Stimulated activated CD8-positive, alpha-beta memory T cell treated with anti-CD3 and anti-CD28 coated beads, Interleukin-4, amount 100 ng/mL, for 1 hour (primary cell): ENCODE measurements at places on chromosomes 3 and 15.

GRCh38 chr3:142884531-142884930 is 4.4 kb downstream of the PCOLCE2 start:
- DNase-seq: no peak

DNA sequence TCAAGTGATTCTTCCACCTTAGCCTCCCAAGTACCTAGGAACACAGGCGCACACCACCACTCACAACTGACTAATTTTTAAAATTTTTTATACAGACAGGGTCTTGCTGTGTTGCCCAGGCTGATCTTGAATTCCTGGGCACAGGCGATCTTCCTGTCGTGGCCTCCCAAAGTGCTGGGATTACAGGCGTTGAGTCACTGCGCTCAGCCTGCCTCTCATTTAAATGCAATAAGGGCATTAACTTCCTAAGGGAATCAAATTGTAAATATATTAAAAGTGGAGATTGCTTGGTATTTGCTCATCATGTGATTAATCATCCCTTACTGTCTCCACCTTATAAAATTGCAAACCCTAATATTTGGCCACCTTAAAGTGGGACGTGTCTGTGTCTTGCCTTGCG is 65.2 kb downstream of the PGPEP1L start:
- DNase-seq: no peak

DNA sequence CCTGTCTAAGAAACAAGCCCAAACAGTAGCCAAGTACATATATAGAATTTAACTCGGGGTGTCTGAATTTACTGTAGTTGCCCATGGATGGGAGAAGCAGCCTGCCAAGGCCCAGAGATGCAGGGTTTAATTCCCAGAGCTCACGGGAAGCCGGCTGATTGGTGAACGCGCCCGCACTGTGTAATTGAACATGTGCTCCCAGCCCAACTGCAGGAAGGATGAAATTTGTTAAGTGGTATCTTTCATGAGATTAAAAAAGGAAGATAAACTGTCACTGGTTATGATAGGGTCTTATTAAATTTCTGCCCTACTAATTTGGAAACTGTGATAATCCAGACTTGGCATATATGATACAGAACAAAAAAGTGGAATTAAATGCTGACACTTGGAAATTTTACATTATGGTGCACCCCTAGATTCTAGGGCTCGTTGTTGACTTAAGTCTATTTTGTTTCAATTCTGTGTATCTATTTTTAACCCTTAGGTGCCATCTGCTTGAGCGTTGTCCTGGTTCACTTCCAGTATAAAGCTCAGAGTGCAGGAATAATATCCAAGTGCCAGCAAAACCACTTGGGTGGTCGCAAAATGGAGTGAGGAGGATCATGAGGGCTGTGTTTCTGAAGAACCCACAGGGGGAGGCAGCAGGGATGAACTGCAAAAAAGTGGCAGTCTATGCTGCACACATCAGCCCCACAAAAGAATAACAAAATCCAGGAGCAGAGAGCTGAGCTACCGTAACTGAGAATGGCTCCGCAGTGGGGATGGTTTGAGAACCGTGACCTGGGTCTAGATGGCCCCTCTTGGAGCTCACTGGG is 13.8 kb upstream of the TMC3 start:
- no peak for DNase-seq

GRCh38 chr15:31024330-31024729 is 32.9 kb upstream of the MTMR10 start:
- no peak for DNase-seq

- DNase-seq: no peak
These were observed 276.8 kb downstream of the ULK4 start for GRCh38 chr3:41684797-41685735.

- DNase-seq: no peak
These were observed 11.6 kb downstream of the EAF1 start for GRCh38 chr3:15438983-15439382.

DNA sequence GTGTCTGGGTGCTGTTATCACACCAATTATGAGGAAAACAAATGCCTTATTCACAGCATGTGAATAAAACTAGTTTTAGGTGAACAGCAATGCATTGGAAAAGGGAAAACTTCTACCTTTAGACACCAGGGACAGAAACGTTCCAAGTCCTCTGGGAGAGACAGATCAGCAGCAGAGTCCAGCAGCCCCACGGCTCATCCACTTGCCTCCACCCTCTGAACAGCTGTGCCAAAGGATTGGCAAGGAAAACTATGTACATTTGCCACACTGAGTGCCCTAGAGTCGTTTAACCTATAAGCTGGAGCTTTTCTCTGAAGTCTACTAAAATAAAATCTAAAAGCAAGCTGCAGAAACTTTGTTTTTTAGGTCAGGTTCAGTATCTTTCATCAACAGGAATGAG is 107.7 kb upstream of the EIF1B start:
- no peak for DNase-seq

- no peak for DNase-seq
These were observed 159.4 kb downstream of the FBLN2 start for GRCh38 chr3:13708301-13708700.

DNA sequence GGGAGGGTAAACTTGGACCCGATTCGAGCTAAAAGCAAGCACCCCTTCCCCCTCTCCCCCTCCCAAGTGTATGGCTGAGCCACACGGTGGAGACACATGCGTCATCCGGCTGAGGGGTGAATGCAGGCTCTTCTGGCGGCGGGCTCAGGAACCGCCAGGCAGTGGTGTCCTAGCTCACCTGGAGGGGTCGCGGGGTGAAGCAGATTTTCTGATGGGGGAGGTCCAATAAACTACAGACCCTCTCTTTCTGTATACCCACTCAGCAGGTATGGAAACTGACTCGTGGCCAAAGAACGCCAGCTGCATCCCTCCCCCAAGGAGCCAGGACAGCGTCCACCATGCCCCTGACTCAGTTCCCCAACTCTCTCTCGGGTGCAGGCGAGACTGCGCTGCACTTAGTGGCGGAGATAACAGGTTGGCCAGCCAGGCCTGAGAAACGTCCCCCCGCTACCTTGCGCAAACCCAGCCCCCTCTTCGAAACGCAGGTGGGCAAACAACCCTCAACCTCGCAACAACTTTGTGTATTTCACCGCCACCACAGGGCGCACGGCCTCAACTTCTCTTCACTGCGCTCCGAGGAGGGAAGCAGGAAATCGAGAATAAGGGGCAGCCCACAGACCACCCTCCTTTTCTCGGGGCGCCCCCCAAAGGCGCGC is 1.3 kb downstream of the MAGI1 start:
- no peak for DNase-seq

DNA sequence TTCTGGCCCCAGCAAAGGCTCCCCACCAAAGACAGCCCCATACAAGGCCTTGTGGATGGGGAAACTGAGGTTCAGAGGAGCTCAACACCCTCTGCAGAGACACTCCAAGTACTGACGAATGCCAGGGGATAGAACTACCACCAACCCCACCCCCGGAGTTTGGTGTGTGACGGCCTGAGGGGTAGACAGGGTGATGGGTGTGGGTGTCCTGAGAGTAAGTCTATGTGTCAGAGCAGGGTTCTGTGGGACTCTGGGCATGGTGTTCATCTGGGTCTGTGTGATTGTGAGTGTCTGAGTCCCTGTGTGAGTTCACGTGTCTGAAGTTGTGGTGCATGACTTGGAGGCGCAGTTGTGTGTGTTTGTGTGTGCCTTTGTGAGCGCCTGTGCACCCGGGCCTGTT is 7.4 kb downstream of the PTH1R start:
- no peak for DNase-seq

- DNase-seq: no peak
These were observed 390.3 kb downstream of the GABRB3 start for GRCh38 chr15:26382444-26383072.

DNA sequence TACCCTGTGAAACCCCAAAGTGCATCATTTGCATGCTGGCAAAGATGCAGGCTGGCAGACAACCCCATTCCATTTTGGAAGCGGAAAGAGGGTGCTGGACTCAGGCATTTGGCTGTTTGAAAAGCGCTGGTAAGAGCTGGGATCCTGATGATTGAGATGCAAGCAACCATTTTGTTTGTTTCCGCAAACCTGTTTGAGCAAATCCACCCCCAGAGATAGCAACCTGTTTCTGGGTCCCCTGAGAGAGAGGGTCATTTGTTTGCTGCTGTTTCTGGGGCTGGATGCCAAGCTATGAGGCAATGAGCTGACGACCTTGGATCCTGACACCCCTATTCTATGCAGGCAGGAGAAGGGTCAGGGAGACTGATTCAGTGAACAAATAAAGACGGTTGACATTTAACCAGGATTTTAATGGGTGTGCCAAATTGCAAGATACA is 9.8 kb downstream of the SLC6A1 start:
- DNase-seq: no peak

- no peak for DNase-seq
These were observed 9.4 kb downstream of the APBA2 start for GRCh38 chr15:28895146-28895545.

DNA sequence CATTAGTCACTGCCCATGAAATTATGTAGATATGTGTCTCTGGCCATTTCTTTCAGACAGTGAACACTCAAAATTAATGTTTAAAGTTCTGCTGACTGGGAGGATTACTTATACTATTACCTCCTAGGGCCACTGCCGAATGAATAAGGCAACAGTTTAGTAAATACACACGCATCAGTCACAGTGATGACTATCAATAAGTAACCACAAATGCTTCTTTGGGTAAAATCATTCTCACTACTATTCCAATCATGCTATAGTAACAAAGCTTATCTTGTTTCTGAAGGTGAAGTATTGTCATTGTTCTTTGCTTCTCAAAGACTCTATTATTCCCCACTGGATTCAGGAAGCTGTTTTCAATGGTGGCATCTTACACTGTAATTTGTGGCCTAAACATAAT is 478.8 kb downstream of the EPHA3 start:
- no peak for DNase-seq

GRCh38 chr3:111808439-111808838 is 50.6 kb upstream of the PHLDB2 start:
- no peak for DNase-seq

DNA sequence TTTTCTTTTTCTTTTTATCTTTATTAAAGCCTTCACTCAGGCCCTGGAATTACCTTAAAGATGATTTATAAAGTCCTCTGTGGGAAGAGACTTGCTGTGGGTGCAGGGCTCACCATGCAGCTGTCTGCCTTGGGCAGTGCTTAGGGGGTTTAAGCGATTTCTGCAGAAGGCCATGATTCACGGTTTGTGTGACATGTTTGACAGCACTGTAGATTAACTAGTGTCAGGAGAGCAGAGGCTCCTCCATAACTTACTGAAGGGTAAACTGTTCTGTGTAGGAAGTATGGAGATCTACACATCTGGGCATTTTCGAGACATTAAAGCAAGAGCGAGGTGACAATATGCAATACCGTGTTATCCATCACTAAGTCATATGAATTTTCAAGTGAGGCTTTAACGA is 137.7 kb downstream of the LRIG1 start:
- no peak for DNase-seq

GRCh38 chr3:27905625-27906024 is 183.5 kb upstream of the EOMES start:
- DNase-seq: no peak

GRCh38 chr15:31263751-31264558 is 62.7 kb upstream of the KLF13 start:
- peak; percentile 44 for DNase-seq

- DNase-seq: no peak
These were observed 435.0 kb upstream of the CBLB start for GRCh38 chr3:106303766-106304165.

GRCh38 chr15:20346082-20346805 is 195.4 kb downstream of the GOLGA6L6 start:
- DNase-seq: no peak

GRCh38 chr3:149460117-149460516 is 14.4 kb upstream of the TM4SF4 start:
- DNase-seq: no peak

DNA sequence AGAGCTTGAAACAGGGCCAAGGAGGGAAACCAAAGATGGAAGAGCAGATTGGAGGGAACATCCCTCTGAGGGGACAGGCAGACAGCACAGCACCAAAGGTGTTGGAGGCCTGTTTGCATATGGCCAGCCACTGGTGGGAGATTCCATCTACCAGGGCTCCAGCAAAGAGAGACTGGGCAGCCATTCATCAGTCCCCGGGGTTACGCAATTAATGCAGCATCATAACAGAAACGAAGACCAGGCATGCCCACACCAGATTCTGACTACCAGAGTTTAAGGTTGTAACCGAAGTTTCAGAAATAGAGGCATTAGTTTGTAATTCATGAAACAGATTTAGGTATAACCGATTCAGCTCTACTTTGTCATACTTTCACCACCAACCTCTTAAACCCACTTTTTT is 58.1 kb downstream of the COL8A1 start:
- DNase-seq: no peak
